ENCODE measurements at places on chromosomes 2 and 18.

DNA sequence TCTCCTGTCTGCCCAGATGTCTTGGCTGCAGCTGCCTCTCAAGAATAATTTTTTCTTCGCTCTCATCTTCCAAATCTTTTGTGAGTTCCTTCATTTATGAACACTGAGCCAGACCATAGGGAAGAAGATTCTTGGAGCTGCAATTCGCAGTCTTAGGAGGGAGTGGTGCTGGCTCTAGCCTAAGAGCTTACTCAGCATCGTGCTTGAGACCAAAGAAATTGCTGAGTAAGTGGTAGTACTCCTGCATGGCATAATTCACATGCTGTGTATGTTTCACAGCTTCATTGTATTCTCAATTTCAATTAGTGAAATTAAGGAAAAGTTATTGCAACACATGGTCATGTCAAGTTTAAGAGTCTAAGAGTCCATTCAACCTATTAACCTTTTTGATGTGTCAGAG, 771.7 kb downstream of the ADCYAP1 start:
- no peak for DNase-seq

DNA sequence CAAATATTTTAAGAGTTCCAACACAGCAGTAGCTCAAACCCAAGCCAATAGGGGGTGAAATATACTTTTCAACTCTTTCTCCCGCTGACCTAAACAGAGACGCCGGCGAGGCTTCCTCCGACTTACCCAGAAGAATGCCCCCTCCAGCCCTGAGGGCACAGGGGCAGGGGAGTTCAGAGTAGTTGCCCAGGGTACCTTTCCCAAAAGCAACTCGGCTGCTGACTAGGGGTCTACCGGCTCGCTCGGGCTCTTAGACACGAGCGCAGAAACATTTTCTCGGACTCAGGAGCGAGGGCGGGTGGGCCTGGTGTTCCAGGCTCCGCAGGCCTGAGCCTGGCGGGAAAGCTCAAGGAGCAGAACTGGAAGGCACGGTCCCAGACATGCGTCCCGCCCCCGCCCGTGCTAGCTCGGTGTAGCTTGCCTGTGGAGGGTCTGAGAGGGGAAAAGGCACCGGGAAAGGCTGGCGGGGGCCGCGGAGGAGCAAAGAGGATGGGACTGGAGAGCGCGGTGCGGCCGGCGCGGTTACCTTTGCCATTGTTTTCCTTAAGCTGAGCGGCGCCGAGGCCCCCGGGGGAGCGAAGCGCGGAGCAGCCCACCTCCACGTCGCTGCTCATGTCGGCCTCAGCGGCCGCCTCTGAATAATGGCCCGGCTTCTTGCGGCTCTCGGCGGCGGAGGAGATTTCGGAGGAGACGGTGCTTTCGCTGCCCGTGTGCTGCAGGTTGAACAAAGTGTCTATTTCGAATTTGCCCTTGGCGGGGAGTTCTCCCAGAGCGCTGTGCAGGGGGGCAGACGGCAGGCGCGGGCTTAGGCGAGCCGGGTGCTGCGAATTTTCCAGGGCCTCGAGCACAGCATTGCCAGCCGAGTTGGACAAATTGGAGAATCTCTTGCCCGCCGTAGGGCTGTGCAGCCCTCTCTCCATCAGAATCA, 674 bp downstream of the EVX2 start:
- DNase-seq, result no peak

GRCh38 chr2:128457716-128458115, 139.0 kb upstream of the HS6ST1 start:
- DNase-seq, result no peak

DNA sequence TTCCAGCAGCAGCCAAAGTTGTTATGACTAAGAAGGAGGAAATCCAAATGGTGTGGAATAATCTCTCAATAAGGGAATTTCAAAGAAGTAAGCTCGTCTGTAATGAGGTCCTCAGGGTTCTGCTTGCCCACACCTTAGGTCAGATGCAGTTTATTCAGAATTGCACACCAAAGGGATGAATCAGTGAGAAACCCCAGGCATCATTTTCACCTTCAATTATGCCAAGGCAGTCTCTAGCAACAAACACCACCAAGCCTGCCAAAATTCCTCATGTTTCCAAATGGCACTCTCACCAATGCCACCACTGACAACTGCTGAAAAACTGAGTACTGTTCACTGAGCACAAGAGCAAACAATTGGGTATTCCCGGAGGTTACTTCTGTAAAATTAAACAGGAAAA, 43.6 kb downstream of the KCNG3 start:
- no peak for DNase-seq

- DNase-seq, result no peak
These were observed 34.4 kb downstream of the EPG5 start for GRCh38 chr18:45932708-45933107.

DNA sequence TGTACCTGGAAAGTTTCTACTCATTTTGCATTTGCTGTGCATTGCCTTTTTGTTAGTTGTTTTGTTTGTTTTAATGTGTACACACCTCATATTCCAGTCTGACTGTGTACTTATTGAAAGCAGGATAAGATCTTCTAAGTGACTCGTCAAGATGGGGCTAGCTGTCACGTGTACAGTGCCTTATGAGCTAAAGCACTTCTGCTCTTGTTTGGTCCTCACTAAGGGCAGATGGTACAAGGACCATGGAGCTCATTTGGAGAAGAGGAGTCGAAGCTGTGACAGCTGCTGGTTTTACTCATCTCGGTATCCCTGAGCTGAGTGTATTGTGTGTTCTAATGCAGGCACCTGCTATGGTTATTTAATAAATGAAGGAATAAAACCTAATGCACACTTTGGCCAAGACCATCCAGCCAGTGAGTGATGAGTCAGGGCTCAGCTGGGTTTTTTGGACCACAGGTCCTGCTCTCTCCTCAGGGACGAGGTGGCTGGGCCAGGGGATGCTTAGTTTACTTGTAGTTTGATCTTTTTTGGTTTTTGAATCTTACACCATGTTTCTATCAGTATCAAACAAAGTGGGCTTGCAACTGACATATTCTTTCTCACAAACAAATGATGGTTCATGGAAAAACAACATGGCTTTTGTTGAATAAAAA, 152.5 kb upstream of the APCDD1 start:
- DNase-seq, result no peak

DNA sequence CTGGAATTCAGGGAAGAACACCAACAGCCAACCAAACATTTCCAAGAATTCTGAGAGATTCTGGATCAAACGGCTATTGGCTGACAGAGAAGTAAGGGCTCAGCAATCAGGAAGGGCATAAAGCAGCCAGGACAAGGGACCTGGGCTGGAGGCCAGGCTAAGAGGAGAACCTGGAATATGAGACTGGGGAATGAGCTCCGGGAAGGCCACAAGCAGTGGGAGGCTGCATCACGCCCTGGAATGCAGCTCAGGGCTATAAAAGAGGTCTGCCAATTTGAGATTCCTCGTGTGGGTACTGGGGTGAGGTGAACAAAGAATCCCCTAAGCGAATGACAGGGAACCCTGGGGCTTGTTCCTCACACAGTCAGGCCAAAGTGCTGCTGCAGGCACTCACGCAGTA, 60.4 kb downstream of the ANO7 start:
- DNase-seq, result no peak

GRCh38 chr2:120910164-120910563, 174.5 kb downstream of the GLI2 start:
- DNase-seq, result no peak

DNA sequence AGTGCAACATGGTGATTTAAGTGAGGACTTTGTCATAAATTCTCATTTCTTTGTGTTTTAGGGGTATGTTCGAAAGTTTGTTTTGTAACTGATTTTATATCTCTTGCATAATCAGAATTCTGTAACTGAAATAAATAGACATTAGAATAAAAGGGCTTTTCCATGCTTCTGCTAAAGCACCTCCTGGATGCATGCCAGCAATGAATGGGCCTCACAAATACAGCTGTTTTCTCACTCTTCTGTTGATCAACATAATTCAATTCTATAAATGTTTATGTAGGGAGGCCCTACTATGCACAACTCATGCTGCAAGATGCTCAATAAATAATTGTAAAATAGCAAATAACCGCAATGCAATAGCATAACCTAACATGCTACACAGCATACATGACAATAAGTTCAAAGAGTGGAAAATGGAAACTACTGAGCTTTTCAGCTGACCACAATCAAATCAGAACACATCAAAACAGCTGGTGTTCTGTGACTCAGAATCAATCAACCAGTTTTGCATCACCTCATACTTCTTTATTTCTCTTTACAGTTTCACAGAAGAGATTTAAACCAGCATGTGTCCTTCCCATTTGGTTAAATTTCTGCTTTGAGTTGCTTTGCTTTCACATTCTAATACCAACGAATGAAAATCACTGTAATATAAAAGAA, 11.0 kb downstream of the CDH7 start:
- no peak for DNase-seq

DNA sequence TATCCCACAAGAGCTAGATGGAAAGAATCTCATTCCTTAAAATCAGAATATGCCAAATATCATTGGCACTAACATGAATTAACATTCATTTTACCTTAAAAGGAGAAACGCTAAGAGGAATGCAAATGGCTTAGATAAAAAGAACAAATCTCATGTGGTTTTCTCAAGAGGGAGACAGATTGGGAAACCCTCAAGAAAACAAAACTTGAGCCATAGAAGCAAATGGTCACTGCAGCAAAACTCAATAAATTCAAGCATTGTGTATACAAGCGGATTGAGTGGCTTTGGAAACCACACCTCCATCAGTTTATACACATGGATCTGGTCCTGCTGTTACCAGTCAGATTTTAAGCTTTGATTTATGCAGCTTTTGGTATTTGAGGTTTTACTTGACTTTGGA, 1331.8 kb upstream of the ZEB2 start:
- no peak for DNase-seq

DNA sequence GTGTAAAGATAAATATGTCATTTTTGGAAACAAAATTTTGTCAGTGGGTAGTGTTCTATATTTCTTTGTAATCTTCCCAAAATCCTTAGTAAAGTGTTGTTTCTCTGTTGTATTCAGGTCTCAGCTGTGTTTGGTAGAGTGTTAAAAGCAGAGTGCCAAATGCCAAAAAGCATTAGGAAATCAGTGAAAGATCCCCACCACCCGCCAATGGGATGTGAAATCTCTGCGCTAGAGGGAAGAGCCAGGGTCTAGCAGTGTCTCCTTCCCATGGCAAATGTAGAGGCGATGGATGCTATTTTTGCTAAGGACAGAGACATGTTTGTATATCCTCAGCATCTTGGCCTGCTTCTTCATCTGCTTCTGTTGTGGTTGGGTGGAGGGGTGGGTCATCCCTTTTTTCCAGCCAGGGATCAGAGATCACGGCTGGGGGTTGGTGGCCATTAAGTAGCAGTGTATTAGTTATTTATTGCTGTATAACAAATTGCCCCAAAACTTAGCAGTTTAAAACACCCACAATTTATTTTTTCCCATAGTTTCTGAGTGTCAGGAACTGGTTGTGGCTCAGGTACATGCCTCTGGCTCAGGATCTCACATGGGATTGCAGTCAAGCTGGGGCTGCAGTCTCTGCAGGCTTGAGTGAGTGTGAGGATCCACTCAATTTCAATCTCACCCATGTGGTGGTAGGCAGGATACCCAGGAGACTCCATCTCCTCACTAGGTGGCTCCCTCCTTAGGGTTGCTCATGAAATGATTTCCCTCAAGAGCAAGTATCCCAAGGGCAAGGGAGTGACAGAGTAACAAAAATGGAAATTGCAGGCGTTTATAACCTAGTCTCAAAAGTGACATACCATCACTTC, 211.9 kb downstream of the MYCN start:
- DNase-seq, result no peak

DNA sequence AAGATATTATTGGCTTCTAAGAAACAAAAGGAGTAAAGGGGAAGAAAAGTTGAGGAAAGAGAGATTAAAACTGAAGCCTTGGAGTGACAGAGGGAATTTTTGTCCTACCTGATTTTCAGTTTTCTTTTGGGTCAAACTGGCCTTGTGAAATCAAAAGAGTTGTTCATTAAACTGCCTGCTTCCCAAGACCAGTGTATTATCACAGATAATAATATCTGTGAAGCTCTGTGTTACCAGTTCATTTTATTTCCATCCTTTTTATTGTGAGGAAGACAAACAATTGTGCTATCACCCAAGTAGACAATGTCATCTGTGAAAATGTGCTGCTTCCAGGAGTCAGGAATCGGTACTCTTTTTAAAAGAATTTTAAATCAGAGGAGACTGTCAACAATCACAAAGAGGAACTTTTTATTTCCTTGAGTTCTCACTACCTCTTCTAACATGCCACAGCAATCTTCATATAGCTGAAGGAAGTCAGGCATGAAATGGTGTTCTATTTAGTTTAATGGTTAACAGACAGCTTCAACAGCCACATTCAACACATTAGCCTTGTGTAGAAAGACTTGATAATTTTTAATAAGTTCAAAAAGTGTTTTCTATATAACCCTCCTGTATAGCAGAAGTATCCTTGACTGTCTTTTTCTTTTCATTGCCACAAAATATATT, 554.8 kb downstream of the PIK3C3 start:
- DNase-seq, result no peak
